CD4-positive, CD25-positive, alpha-beta regulatory T cell (primary cell): ENCODE measurements at places on chromosomes 3 and 15. TPM values are rescaled to one million over a fixed set of nuclear protein-coding genes. Genes with fewer than 3 reads are reported as not detected.

The STRIT1 gene
- not detected for total RNA-seq

The FGF12 gene
- not detected for total RNA-seq

The GP9 gene
- 3.7 TPM for total RNA-seq

The ITIH1 gene
- total RNA-seq: not detected

The FEZF2 gene
- not detected for total RNA-seq

The CEMIP gene
- total RNA-seq: 0.10 TPM

The AADACL2 gene
- not detected for total RNA-seq

The MNS1 gene
- total RNA-seq: not detected

The ISLR2 gene
- not detected for total RNA-seq

The TMEM108 gene
- not detected for total RNA-seq

The XYLB gene
- 5.6 TPM for total RNA-seq

The CLRN1 gene
- not detected for total RNA-seq

The ISL2 gene
- total RNA-seq: 1.4 TPM

The ZNF620 gene
- 2.4 TPM for total RNA-seq

The CKMT1B gene
- total RNA-seq: not detected

The AP3S2 gene
- 27.9 TPM for total RNA-seq

The METTL6 gene
- 9.4 TPM for total RNA-seq

The CLDN18 gene
- not detected for total RNA-seq

The SLC6A11 gene
- not detected for total RNA-seq

The RNF7 gene
- total RNA-seq: 65.4 TPM

The IL12A gene
- 5.6 TPM for total RNA-seq

The VIPR1 gene
- 31.2 TPM for total RNA-seq

The ATP13A5 gene
- total RNA-seq: not detected

The KCNH8 gene
- not detected for total RNA-seq

The PLSCR5 gene
- total RNA-seq: not detected

The ST3GAL6 gene
- total RNA-seq: 0.89 TPM

The COLQ gene
- total RNA-seq: 5.1 TPM

The RTP4 gene
- total RNA-seq: 4.6 TPM

The LRRC49 gene
- total RNA-seq: not detected

The IL5RA gene
- 3.7 TPM for total RNA-seq
